NCI-H1694 (cell line): ENCODE measurements at places on chromosomes 3 and 15.

- DNase-seq, result no peak
Measured at GRCh38 chr3:79490165-79491028, 277.4 kb downstream of the ROBO1 start.

GRCh38 chr3:13570391-13571194 is 21.7 kb downstream of the FBLN2 start:
- no peak for DNase-seq

DNA sequence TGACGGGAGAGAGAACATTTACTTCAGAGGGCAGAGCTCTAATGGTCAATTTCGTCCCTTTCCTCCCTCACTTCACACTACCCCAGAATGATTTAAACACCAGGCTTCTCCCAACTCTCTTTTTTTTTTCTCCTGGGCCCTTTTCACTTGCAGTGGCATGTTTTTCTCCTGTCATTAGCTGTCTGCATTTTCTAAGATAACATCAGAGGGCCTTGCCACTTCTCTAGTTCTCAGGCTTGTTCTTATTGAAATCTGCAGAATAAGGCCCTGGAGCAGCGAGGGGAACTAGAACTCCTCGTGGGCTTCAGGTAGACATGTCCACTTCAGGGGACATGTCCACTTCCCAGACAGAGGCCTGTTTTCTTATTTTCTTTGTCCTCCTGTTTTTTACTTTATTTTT is 514.4 kb upstream of the TBL1XR1 start:
- no peak for DNase-seq

- no peak for DNase-seq
Measured at GRCh38 chr3:54870423-54870822, 57.4 kb downstream of the LRTM1 start.

GRCh38 chr15:34889476-34889875 is 80.1 kb downstream of the AQR start:
- no peak for DNase-seq

DNA sequence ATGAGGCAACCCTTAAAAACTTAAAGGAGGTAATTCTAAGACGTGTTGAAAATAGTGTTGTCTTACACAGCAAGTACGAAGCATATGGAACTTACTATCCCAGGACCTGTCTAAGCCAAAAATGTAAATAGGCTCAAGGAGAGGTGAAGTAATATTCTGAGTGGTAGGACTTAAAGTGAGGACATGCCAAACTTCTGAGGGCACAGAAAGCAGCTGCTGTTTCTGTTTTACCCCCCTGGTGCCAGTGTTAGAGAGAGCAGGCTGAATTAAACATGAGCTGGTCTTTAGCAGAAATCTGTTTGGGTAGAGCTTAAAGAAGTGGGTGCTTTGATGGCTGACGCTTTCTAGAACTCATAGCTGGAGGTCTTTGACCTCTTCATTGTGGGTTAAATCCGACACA is 149.7 kb upstream of the NPHP3 start:
- no peak for DNase-seq

DNA sequence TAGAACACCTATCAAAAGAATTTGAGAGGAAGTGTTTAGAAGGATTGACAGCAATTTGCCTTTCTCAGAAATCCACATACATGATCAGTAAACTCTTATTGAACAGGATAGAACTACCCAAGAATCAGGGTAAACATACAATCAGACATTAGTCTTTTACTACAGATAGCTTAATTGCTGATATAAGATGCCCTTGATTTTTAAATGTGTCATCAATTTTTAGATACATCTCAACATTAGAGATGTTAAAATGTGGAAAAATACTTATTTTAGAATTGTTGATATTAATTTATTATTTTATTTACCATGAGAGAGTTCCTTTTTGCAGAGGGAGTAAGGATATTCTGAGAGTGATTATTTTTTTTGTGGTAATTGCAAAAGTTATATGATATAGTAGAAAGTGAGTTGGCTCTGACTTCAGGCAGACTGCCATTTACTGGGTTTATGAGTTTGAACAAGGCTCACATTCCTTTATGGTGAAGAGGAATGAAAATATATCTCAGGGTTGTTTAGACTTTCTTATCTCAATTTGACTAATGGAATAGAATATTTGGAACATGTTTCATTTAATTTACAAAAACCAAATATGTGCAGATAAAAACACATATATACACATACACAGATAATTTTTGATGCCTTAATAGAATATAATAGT is 302.8 kb upstream of the GOLIM4 start:
- DNase-seq, result no peak

DNA sequence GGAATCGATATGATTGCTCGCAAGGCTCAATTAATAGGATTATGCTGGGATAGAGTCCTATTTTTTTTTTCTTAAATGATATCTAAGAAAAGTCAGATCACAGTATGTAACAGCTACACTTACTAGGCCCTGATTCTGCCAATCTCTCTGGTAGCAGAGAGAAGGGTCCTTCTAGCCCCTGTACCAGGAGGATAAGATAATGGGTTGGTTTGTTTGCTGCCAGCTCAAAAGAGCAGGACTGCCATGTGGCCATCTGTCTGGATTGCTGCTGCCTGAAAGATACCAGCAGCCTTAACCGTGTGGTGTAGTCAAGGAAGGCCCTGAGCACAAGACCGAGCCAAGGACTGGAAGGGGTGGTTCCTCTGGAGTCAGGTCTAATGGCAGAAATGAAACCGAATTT is 236.4 kb downstream of the KLF13 start:
- no peak for DNase-seq

- DNase-seq, result no peak
Measured at GRCh38 chr15:94348084-94348483, 116.7 kb downstream of the MCTP2 start.

- DNase-seq, result no peak
Measured at GRCh38 chr3:101936419-101937356, 87.4 kb downstream of the NFKBIZ start.

DNA sequence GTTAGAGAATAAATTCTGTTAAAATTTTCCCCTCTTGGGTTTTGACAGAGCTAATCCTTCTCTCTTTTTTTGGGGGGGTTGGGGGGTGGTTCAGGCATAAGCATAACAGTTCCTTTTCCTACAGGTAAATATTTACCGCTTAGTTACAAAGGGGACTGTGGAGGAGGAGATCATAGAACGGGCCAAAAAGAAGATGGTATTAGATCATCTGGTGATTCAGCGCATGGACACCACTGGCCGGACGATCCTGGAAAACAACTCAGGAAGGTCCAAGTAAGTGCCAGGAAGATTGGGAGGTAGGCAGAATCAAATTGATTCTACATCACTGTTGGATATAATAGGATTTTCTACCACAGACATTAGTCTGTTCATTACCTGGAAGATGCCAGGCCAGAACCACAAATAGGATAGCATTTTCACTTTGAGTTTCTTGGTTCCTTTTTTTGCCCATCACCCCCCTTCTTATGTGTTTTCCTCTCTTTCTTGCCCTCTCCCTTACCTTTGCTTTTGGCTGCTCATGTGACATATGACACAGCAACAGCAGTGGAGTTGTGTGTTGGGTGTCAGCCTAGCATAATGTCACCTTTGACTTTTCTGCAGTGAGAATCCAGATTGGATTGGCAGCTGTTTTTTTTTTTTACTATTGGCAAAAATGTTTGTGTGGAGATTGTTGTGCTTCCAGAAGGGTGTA is 79.0 kb downstream of the CHD2 start:
- DNase-seq, result no peak

DNA sequence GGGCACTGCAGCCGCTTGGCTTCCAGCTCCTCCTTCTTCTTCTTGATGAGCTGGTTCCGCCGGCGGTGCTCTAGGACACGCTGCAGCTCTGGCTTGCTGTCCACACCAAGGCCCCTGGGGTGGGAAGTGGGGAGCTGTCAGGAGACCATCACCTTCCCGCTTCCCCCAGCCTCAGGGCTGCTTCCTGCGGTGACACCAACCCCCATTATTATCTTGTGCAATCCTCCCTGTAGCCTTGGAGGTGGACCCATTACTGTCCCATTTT is 10.0 kb downstream of the FAM107A start:
- DNase-seq, result no peak

GRCh38 chr15:52031556-52031955 is 12.5 kb downstream of the MAPK6 start:
- DNase-seq, result no peak

DNA sequence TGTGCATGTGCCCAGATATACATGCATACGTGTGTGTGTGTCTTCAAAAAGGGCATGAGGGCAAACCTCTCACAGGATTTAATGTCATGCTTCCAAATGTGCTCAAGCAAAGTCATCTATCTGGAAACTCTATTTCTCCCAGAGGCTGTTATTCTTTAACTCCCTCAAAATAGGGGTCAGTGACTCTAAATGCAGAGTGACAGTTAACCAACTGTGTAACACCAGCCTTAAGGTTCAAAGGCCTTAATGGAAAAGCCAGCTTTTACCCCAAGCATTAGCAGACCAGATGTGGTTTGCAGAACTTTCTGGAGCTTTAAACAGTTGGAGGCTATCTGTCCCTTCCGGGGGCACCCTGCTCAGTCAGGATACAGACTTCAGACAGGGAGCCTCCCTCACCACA is 70.4 kb upstream of the SLC7A14 start:
- DNase-seq, result no peak

DNA sequence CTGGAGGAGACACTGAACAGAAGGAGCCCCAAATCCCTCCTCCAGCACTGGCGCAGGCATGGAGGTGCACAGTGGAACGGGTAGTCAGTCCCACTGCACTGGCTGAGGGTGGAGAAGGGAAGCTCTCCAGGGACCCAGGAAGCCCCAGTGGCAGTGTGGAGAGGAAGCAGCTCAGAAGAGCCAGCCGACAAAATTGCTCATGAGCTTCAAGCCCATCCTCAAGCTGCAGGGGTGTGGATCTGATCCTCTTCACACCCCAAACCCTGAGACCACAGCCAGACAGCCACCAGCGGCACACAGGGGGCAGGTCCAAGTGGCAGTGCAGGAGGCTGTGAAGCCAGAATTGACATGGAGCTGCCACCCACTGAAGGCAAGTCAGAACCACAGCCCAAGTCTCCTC is 32.1 kb downstream of the CYFIP1 start:
- no peak for DNase-seq
